Large intestine (tissue), 12 donors: ENCODE measurements at places on chromosomes 12 and 14. TPM values are rescaled to one million over a fixed set of nuclear protein-coding genes. Genes with fewer than 3 reads are reported as not detected.

NANOG gene
- 0.10 TPM for polyA plus RNA-seq

ANO2 gene
- polyA plus RNA-seq = 2.7 TPM

LALBA gene
- not detected for polyA plus RNA-seq

CCDC197 gene
- not detected for polyA plus RNA-seq

CLEC6A gene
- not detected for polyA plus RNA-seq

TAS2R7 gene
- not detected for polyA plus RNA-seq

HRK gene
- 0.16 TPM for polyA plus RNA-seq

NUAK1 gene
- polyA plus RNA-seq = 3.1 TPM

FAM177A1 gene
- polyA plus RNA-seq = 80.4 TPM

RNF212B gene
- polyA plus RNA-seq = 0.34 TPM

DACT1 gene
- polyA plus RNA-seq = 13.5 TPM

CD4 gene
- 17.4 TPM for polyA plus RNA-seq

TAS2R14 gene
- polyA plus RNA-seq = 3.5 TPM

RNASE3 gene
- 0.18 TPM for polyA plus RNA-seq

KRT7 gene
- 8.6 TPM for polyA plus RNA-seq

SLC25A47 gene
- polyA plus RNA-seq = 0.37 TPM

GRIP1 gene
- polyA plus RNA-seq = 6.7 TPM

MMP19 gene
- 2.5 TPM for polyA plus RNA-seq

PCED1B gene
- 4.3 TPM for polyA plus RNA-seq

NUBPL gene
- 12.1 TPM for polyA plus RNA-seq

CBX5 gene
- polyA plus RNA-seq = 41.4 TPM

CCDC175 gene
- polyA plus RNA-seq = 1.5 TPM

RPGRIP1 gene
- 0.49 TPM for polyA plus RNA-seq

SYCP3 gene
- polyA plus RNA-seq = 1.7 TPM

NDRG2 gene
- 76.5 TPM for polyA plus RNA-seq

OR4E2 gene
- not detected for polyA plus RNA-seq

EEF1AKMT3 gene
- polyA plus RNA-seq = 8.0 TPM
